NCI-H226 (cell line): ENCODE measurements at places on chromosomes 11 and 22.

DNA sequence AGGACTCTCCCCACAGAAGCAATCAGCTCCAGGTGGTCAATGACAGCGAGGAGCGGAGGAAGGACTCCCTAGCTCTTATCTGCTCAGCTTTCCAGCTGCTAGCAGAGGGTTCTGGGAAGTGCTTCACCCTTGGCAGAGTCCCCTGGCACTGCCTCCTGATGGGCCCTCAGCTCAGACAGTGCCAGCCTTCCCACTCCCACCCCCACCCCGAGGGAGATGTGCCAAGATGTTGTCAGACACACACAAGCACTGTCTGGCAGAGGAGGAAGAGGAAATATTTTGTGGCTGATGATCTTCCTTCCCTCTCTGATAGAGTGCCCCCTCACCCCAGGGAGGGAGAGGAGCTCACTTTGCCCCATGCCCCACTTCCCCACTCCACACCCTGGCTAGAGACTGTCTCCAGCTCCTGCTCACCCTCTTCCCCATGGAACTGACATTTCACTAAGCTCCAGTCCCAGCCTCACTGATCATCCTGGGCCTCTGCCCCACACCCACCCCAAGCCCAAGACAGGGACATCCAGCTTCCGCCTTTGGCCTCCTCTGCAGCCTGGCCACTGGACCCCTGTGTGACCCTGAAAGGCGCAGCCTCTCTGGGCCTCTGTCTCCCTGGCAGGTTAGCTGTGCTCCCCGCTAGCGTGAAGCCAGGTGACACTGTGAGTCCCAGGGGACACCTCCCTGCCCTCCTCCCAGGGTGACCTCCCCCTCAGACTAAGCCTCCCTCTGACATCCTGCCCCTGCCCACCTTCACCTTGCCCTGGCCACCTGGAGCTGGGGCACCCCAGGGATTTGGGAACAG lies 44.5 kb downstream of the SLCO2B1 start:
- DNase-seq, result peak; percentile 52

GRCh38 chr11:48025293-48025983 lies 45.1 kb downstream of the PTPRJ start:
- DNase-seq, result no peak

- DNase-seq, result no peak
These were observed 31.6 kb upstream of the CRYBB3 start for GRCh38 chr22:25167834-25168601.

DNA sequence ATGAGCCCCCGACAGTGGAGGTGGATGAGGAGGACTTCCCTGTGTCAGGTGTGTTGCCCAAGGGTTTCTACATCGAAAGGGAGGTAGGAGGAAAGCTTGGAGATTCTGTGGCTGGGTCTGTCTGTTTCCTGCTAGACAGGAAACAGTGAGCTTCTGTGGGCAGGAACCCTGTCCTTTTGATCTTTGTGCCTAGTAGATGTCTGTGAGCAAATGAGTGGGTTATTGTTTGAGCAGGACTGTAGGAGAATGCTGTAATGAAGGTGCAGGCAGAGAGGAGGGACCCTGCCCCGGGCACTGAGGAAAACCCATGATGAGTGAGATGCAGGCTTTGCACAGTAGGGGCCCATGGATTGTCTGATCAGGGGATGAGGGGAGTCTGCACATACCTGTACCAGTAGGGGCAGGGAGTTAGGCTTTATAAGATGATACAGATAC lies 14.0 kb downstream of the USP35 start:
- no peak for DNase-seq

GRCh38 chr22:42222140-42222539 lies 48.3 kb downstream of the TCF20 start:
- DNase-seq, result no peak

GRCh38 chr11:116373104-116373944 lies 399.5 kb downstream of the BUD13 start:
- peak; percentile 14 for DNase-seq

DNA sequence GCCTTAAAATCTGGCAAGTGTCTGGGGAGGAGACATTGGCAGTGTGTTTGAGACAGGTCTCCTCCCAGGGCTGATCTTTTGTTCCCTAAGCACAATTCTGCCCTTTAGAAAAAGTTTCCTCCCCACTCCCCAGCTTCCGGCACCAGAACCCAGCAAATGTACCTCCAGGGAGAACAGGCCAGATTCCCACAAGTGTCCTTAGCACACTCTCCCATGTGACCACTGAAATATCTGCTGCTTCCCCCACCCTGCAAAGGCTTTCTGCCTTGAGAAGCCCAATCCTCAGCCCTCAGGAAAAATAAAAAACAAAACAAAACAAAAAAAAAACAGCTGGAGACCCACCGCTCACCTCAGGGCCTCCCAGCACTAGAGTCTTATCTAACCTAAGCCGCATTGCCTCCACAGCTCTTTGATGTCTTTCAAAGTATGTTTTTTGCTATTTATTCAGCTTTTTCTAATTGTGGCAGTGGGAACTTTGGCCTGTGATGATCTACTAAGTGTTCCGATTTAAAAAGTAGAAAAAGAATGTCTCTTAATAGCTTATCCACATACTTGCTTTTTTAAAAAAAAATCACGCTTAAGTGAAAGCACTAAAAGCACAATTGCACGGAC lies 29.0 kb upstream of the FBLN1 start:
- no peak for DNase-seq

DNA sequence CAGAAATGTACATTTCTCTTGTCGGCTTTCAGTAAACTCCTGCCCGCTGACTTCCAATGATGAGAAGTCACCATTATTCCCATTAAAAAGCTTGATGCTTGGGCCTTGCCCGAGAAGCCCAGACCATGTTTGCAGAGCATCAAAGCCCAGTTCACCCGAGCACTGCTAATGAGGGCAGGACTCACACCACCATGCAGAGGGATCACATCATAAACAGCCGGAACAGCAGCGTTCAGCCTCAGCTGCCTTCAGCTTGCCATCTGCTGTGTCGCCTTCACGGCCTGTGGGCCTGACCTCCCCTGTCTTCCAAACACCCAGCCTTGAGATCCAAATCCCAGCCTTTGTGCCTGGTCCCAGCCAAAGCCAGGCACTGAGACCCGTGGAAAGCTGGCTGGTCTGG lies 105.4 kb upstream of the CSNK2A3 start:
- no peak for DNase-seq

- DNase-seq, result no peak
These were observed 48.9 kb downstream of the POLD3 start for GRCh38 chr11:74641289-74641688.

GRCh38 chr22:49026494-49027367 lies 800.9 kb downstream of the BRD1 start:
- no peak for DNase-seq

GRCh38 chr22:29044657-29045176 lies 16.9 kb downstream of the C22orf31 start:
- DNase-seq, result peak; percentile 40

DNA sequence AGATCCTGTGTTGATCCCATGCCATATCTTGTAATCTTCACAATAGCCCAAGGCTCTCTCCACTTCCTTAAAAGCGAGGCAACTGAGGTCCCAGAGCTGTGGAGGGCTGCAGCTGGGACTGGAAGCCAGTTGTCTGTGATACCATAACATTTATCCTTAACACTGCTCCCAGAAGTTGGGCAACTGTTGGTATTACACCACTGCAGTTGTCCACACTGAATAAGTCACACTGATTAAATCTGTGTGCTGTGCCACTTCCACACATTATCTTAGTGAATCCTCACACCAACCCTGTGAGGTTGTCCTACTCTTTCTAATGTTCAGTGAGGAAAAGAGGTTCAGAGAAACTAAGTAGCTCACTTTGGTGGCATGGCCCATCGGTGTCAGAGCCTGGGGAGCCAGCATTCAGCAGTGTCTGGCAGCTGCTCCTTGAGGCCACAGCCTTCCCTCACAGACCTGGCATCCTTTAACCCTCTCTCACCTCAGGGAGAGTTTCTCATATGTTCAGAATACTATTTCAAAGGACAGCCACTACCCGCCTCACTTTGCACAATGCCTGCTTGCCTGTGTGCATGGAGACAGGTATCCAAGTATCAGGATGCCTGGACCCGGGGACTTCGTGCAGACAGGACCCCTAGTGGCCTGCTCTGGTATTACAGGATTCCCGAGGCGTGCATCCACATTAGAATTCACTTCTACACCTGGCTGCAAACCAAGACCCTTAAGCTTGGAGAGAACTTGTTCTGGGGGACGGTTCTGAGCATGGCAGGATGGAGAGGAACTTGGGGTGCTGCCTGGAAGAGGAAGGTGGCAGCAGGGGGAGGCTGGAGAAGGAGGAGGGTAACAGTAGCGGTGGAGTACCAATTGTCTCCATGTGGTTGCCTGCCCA lies 221.9 kb upstream of the TBCEL start:
- peak; percentile 43 for DNase-seq

DNA sequence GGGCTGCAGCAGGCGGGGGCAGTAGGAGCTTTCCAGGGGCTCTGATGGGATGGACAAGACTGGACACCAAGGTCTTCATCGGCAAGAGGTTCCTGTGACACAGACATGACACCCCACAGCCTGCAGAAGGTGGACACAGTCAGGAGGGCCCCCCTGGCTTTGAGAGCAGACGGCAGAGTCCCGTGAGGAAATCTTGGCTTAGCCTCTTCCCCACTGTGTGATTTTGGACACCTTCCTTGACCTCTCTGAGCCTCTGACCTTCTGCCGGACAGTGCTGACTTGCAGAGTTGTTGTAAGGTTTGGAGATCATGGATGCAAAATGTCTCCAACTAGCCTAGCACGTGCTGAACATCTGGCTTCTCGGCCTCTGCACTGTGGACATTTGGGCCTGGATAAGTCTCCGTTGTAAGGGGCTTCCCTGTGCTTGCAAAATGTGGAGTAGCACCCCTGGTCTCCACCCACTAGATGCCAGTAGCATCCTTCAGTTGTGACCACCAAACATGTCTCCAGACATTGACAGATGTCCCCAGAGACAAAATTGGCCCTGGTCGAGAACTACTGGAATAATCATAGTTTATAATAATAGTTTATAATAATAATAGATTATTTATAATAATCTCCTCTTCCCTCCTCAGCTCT lies 54.6 kb downstream of the MCM5 start:
- no peak for DNase-seq

- no peak for DNase-seq
These were observed 9.6 kb downstream of the MTMR3 start for GRCh38 chr22:29892315-29893156.

DNA sequence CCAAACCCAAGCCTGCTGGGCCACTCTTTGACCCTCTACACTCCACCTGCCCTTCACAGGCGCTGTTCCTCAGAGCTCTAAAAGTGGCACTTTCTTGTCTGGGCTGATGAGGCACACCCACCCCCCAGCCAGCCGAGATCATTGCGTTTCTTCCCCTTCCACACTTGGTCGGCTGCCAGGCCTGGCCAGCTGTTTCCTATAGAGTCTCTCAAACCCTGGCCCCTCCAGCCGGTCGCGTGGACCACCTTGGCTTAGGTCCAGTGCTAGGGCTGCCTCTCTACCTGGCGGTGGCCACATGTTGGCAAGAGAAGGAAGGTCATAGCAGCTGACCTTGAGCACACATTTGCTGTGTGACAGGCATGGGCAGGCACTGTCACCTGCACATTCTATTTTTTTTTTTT lies 60.6 kb downstream of the PPP6R2 start:
- no peak for DNase-seq

DNA sequence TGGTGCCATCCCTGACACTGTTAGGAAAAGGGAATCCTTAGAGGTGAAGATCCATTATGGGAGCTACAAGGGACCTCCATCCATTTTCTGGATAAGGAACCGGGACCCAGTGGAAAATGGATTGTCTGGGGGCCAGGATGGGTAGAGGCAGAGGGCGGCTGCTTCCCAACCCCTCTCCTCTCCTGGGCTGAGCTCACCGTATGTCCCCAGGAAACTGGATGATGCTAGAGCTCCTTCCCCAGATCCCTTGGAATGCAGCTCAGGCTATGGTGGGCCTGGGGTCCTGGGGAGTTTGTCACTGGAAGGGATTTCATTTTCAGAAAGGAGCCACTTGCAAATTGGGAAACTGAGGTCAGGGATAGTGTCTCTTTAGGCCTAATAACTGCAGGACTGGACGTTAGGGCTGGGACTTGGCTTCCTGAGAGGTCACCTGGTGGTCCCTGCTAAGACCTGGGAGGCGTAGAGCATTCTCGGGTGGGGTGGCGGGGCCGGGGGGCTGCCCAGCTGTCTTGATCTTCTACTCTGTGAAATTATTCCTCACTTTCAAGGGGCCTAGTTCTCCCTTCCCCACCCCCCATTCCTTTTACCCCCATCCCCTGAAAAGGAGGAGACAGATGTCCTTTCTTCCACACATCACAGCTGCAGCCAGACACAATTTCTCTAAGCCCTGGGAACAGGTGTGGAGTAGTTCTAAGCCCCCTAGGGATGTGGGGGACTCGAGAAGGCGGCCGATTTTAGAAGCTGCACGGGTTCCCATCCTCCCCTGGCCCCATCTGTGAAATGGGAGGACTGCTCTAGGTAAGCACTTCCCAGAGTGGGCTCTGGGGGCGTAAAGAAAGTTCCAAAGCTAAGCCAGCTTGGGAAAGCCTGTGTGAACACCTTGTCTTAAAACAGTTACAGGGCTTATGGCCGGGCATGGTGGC lies 99.8 kb downstream of the PKNOX2 start:
- no peak for DNase-seq

DNA sequence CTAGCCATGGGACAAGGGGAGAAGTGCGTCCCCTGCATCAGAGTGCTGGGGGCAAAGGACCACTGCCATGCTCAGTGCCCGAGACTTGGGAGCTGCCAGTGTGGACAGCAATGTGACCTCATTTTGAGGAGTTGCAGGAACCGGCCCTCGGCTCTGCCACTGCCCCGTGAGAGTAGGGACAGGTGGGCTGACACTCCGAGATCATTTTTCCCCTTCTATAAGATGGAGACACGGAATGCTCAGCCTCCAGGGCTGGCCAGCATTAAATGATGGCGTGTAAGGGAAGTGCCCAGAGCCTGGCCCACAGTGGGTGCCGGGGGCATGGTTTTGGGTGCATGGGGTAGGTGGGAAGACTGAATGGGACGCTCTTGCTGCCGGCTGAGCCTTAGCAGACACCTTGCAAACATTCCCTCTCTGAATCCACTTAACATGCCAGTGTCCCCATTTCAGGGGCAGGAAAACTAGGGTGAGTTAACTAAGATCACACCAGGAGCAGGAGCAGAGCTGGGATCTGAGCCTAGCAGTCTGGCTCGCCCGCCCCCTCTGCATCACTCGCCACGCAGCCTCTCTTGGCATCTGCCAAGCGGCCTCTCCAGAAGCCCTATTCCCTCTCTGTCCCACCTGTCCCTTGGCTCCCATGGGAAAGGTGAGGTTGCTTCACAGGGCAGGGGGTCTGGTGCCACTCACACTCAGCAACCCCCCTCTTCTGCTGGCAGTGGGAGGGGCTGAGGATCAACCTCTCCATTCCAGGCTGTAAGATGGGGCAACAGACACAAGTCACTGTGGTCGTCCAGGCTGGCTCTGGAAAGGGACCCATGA lies 13.6 kb downstream of the NPTXR start:
- no peak for DNase-seq

DNA sequence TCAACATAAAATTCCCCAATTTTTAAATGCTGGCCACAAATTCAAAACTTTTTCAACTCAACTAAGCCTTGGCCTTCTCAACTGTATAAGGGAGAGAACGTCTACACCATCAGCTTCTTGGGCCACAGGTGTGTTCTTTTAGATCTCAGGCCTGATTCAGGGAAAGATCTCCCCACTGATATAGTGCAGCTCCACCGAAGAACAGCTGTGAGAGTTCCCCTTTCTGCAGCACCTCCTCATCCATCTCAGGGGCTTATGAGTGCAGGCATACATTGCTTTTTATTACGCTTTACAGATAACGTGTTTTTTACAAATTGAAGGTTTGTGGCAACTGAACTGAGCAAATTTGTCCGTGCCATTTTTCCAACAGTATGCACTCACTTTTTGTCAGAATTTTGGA lies 8.0 kb upstream of the CD82 start:
- no peak for DNase-seq
